ENCODE measurements at places on chromosomes 4 and X.

DNA sequence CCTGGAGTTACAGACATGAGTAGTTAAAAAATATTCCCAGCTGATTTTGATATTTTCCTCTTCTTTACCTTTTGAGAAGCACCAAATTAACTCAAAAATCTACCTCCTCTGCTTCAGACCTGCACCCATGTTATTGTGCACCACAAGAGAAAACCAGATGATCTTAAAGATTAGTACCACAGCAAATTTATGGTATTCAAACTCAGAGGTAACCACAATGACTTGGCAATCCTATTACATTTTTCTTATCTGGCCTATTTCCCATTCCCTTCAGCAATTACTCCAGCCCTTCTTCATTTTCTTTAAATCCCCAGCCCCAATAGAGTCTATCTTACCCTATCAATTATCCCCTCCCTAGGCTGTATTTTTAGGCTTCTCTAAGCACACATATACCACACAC is 535.1 kb downstream of the FAT4 start:
- no peak for DNase-seq

GRCh38 chr4:26106776-26107175 is 192.8 kb downstream of the SMIM20 start:
- DNase-seq, result no peak

GRCh38 chrX:98380106-98380505 is 1496.4 kb downstream of the RPA4 start:
- no peak for DNase-seq

- DNase-seq, result no peak
Measured at GRCh38 chr4:64617800-64618199, 208.6 kb upstream of the TECRL start.
